ENCODE measurements at places on chromosomes 2 and 18. TPM values are rescaled to one million over a fixed set of nuclear protein-coding genes. Genes with fewer than 3 reads are reported as not detected.

- H3K4me1 ChIP-seq, result peaks cover 85% of the 10 kb centered on the region
- no peak overlapping the region for H3K27ac ChIP-seq
- no peak for DNase-seq
- no peak overlapping the region for H3K4me3 ChIP-seq
- no peaks in the 10 kb centered on the region for H3K27me3 ChIP-seq
- peaks cover 2% of the 10 kb centered on the region for H3K36me3 ChIP-seq
These were observed 177.3 kb downstream of the HDAC4 start for GRCh38 chr2:239223310-239224198.

The RAB31 gene
- 0.82 TPM for total RNA-seq

The CNTNAP5 gene
- total RNA-seq, result not detected

The PROKR1 gene
- not detected for total RNA-seq

- no peak for DNase-seq
- no peak overlapping the region for H3K4me3 ChIP-seq
- H3K27me3 ChIP-seq, result no peaks in the 10 kb centered on the region
These were observed 79.0 kb downstream of the CCDC150 start for GRCh38 chr2:196718419-196719109.

The MC4R gene
- total RNA-seq, result not detected

The HADHA gene
- total RNA-seq, result 108 TPM

The POTEJ gene
- not detected for total RNA-seq

DNA sequence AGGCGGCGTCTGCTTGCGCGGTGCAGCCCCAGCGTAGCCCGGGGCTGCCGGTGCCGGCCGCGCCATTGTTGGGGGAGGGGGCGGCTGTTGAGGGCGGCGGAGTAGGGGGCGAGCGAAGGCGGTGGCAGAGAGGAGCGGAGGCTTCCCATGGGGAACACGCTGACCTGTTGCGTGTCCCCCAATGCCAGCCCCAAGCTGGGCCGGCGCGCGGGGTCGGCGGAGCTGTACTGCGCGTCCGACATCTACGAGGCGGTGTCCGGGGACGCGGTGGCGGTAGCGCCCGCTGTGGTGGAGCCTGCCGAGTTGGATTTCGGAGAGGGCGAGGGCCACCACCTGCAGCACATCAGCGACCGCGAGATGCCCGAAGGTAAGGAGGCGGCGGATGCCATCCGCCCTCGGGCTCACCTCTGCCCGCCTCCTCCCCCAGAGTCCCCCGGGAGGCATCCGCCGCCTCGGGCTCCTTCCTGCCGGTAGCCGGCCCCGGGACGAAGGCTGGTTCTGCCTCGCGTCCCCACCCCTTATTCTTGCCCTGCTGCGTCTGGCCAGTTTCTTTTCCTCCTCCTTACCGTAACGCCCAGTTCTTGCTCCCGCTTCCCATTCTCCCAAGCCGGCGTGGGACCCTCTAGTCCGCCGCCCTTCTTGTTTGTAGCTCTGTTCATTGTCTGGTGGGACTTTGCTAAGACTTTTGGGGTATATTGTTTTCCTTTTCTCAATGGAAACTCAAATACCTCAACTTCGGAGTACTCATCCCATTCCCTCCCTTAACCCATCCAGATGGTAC lies 500 bp downstream of the CCNYL1 start:
- H3K36me3 ChIP-seq, result peaks cover 2% of the 10 kb centered on the region
- DNase-seq, result peak; percentile 71
- H3K27ac ChIP-seq, result peak overlapping the region; percentile 76
- H3K27me3 ChIP-seq, result no peaks in the 10 kb centered on the region

The MSGN1 gene
- total RNA-seq, result not detected

DNA sequence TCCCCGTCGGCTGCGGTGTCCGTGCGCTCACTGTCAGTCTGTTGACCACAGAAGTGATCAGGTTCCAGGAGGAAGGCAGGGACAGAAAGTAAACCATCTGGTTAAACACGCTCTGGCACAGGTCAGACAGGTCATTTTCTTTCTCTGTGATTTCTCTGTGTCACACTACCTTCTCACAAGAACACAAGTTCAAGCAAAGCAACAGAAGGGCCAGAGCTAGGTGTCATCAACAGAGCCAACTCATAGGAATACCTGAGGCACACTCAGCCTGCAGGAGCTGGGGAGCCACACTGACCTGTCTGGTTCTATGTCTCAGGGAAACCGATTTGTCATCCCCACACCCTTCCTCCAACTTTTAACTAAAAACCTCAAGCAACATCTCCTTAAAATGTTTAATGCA lies 115.1 kb upstream of the ZBTB14 start:
- H3K4me1 ChIP-seq, result no peaks in the 10 kb centered on the region
- no peak for DNase-seq
- peaks cover 6% of the 10 kb centered on the region for H3K27me3 ChIP-seq
- no peak overlapping the region for H3K27ac ChIP-seq

DNA sequence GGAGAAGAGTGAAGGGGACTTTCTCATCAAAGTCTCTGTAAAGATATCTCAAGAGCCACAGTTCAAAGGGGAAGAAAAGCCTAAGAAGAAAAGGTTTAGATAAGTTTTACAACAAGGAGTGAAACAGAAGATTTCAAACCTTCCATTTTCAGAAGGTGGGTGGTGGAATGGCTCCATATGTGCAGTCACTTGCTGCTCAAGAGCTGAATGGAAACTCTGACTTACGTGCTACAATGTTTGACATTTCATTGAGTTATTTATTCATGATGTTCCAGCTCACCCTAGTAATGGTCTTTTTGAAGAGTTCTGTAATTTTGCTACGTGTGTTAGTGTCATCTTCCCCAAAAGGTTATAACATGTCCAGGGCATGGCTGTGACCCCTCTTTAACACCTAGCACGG lies 21.7 kb downstream of the LCT start:
- H3K27me3 ChIP-seq, result no peaks in the 10 kb centered on the region
- H3K27ac ChIP-seq, result peak overlapping the region; percentile 72
- peaks cover 48% of the 10 kb centered on the region for H3K4me1 ChIP-seq
- peak overlapping the region; percentile 59 for H3K4me3 ChIP-seq

The SP140 gene
- 102 TPM for total RNA-seq

DNA sequence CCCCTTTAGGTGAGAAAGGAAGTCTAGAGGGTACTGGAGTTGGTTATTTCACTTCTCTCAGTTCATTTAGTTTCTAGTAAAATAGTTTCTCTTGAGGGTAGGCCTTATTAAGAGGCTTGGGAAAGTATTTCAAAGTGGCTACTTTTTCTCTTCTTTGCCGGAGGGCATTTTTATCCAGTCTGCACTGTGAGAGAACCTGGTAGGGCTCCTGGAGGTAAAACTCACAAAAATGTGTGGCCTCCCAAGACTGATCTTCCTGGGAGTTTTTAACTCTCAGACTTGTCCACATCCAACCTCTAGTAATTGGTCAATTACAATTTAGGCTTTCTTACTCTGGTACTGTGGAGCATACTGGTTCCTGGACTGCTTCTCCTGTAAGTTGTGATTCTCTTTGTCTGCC lies 28.0 kb downstream of the EHBP1 start:
- H3K4me1 ChIP-seq, result peaks cover 11% of the 10 kb centered on the region
- H3K36me3 ChIP-seq, result peaks cover 13% of the 10 kb centered on the region
- DNase-seq, result no peak
- H3K4me3 ChIP-seq, result no peak overlapping the region

GRCh38 chr2:150403457-150403856 lies 84.0 kb downstream of the RND3 start:
- H3K4me1 ChIP-seq, result no peaks in the 10 kb centered on the region
- no peak for DNase-seq
- no peaks in the 10 kb centered on the region for H3K36me3 ChIP-seq
- H3K27me3 ChIP-seq, result no peaks in the 10 kb centered on the region
- no peak overlapping the region for H3K27ac ChIP-seq
- no peak overlapping the region for H3K4me3 ChIP-seq

- no peak overlapping the region for H3K4me3 ChIP-seq
These were observed 98.0 kb downstream of the PTGR3 start for GRCh38 chr18:75110846-75111415.

DNA sequence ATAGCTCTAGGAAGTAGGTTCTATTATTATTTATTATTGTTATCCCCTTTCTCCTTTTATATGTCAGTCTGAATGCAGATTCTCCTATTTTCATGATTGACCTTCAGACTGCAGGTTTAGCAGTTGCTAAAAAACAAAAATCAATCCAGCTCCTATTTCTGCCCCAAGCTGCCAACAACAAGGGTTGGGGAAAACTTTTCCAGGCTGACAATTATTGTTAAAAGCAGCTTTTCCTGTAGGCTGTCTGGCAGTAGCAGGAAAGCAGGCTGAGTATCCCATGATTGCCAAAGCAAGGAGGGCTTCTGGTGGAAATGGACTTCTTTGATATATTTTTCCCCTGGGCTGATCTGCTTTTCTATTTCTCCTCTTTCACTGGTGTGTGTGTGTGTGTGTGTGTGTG lies 78.0 kb upstream of the CTLA4 start:
- DNase-seq, result no peak
- no peaks in the 10 kb centered on the region for H3K27me3 ChIP-seq
- no peak overlapping the region for H3K4me3 ChIP-seq
- peaks cover 30% of the 10 kb centered on the region for H3K4me1 ChIP-seq
- no peak overlapping the region for H3K27ac ChIP-seq

The FIGN gene
- total RNA-seq, result not detected

GRCh38 chr2:34037157-34037556 lies 438.1 kb upstream of the FAM98A start:
- H3K4me3 ChIP-seq, result no peak overlapping the region
- no peaks in the 10 kb centered on the region for H3K4me1 ChIP-seq
- H3K27me3 ChIP-seq, result no peaks in the 10 kb centered on the region
- DNase-seq, result no peak
- H3K27ac ChIP-seq, result no peak overlapping the region

GRCh38 chr2:26243470-26244308 lies 743 bp downstream of the HADHA start:
- H3K36me3 ChIP-seq, result peaks cover 10% of the 10 kb centered on the region
- peaks cover 70% of the 10 kb centered on the region for H3K4me1 ChIP-seq
- peak overlapping the region; percentile 94 for H3K4me3 ChIP-seq

DNA sequence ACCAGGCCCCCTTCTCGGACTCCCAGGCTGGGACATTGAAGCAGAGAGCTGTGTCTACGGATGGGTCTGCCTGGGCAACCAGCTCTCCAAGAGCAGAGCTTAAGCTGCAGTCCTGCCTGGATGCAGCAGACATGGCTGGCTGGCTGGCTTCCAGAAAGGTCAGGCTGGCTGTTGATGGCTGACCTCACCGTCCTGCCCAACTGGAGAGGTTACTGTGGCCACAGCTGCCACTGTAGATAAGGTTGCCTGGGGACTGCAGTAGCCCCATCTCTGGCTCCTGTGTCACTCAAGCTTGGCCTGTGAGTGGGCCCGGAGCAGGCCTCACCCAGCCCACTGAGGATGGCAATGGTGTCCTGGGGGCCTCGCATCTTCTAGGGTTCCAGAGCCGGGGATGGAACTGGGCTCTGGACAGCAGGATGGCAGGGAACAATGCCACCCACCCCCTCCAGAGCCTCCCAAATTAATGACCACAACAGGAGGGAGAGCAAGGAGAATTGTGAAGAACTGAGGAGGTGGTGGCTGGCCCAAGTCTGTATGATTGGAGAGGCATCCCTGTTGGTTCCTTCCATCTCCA lies 37.0 kb upstream of the FOSL2 start:
- H3K27ac ChIP-seq, result no peak overlapping the region
- H3K36me3 ChIP-seq, result peaks cover 2% of the 10 kb centered on the region
- H3K27me3 ChIP-seq, result no peaks in the 10 kb centered on the region

GRCh38 chr2:66815886-66816285 lies 381.0 kb downstream of the MEIS1 start:
- no peak overlapping the region for H3K4me3 ChIP-seq
- no peak overlapping the region for H3K27ac ChIP-seq
- no peaks in the 10 kb centered on the region for H3K27me3 ChIP-seq
- DNase-seq, result no peak
- H3K4me1 ChIP-seq, result no peaks in the 10 kb centered on the region

The PLCD4 gene
- 0.35 TPM for total RNA-seq

GRCh38 chr2:231359948-231360347 lies 35.6 kb upstream of the B3GNT7 start:
- H3K36me3 ChIP-seq, result no peaks in the 10 kb centered on the region
- no peak for DNase-seq
- H3K27ac ChIP-seq, result no peak overlapping the region

- no peak overlapping the region for H3K27ac ChIP-seq
- peaks cover 7% of the 10 kb centered on the region for H3K4me1 ChIP-seq
- H3K4me3 ChIP-seq, result no peak overlapping the region
- H3K36me3 ChIP-seq, result no peaks in the 10 kb centered on the region
- DNase-seq, result no peak
These were observed 112.1 kb downstream of the PHLPP1 start for GRCh38 chr18:62827397-62827796.

The TMEM178A gene
- 1.5 TPM for total RNA-seq

The TMEM163 gene
- 0.12 TPM for total RNA-seq

DNA sequence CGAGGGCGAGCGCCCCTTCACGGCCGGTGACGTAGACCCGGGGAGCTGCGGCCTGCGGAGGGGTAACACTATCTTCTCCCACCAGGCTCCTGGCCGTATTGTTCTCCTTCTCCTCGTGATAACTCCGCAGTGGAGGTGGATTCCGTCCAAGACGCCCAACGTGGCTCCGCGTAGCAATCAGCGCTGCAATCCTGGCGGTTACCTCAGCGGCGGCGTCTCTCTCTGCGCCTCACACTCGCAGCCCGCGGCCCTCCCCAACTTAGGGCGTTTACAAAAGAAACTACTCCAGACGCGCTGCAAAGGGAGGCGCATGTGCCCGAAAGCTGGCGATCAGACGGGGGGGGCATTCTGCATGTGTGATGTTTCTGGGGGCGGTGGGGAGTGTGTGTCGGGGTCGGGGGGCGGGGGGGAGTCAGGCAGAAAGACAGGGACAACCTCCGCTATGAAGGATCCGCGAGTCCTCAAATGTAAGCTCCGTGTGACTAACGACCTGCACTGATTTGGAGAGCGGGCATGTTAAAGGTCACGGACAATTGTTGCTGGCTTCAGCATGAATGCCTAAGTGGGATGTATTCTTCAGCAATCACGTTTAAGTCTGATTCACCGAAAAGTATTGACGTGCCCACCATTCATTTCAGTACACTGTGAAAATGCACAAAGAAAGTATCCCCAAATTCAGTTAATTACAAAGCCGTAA lies 1.3 kb upstream of the ZNF516 start:
- H3K36me3 ChIP-seq, result peaks cover 8% of the 10 kb centered on the region
- H3K4me3 ChIP-seq, result peak overlapping the region; percentile 90
- peaks cover 23% of the 10 kb centered on the region for H3K4me1 ChIP-seq
- H3K27me3 ChIP-seq, result peaks cover 26% of the 10 kb centered on the region
- peak overlapping the region; percentile 72 for H3K27ac ChIP-seq

- peaks cover 58% of the 10 kb centered on the region for H3K4me1 ChIP-seq
- H3K36me3 ChIP-seq, result no peaks in the 10 kb centered on the region
- H3K27me3 ChIP-seq, result no peaks in the 10 kb centered on the region
These were observed 95.5 kb downstream of the ARL4C start for GRCh38 chr2:234401426-234401825.

DNA sequence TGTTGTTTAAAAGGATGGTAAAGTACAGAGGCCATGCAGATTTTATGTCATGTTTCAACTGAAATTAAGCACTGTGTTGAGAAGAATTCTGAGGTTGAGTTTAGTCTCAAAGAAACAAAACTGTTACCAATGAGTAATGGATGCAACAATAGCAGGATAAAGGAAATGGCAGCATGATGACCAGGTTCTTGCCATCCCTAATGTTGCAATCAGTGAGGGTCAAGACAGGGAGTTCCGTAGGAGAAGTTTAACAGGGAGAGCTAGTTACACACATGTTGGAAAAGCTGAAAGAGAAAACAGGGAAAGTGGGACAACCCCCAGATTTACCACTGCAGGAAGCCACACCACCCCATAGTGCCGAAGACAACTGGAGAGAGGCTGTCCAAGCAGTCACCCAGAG lies 343.8 kb upstream of the EPHA4 start:
- no peaks in the 10 kb centered on the region for H3K36me3 ChIP-seq
- no peak overlapping the region for H3K4me3 ChIP-seq
- H3K4me1 ChIP-seq, result no peaks in the 10 kb centered on the region
- no peak overlapping the region for H3K27ac ChIP-seq
